Pancreas (tissue), 10 donors: ENCODE measurements at places on chromosomes 5 and 9. TPM values are rescaled to one million over a fixed set of nuclear protein-coding genes. Genes with fewer than 3 reads are reported as not detected.

The NAIP gene
- total RNA-seq, result 14.4 TPM

GRCh38 chr9:750249-750967 is 91.1 kb upstream of the DMRT1 start:
- DNase-seq, result no peak

DNA sequence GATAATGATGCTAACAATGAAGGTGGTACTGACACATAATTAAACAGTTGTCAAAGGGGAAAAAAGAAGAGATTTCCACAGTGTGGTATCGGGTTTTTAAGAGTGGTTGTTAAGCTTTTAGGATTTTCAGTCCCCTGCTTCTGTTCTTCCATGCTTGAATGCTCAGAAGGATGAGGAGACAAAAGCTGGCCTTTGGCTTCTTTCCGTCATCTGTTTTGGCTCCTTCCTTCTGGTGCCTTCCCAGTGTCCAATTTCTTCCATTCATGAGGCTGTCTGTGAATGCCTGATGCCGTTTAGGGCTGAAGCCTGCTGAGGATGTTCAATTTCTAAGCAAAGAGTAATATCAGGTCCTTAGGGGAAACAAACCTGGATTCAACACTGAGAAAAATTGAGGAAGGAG is 179.6 kb upstream of the GLRA1 start:
- DNase-seq, result no peak

DNA sequence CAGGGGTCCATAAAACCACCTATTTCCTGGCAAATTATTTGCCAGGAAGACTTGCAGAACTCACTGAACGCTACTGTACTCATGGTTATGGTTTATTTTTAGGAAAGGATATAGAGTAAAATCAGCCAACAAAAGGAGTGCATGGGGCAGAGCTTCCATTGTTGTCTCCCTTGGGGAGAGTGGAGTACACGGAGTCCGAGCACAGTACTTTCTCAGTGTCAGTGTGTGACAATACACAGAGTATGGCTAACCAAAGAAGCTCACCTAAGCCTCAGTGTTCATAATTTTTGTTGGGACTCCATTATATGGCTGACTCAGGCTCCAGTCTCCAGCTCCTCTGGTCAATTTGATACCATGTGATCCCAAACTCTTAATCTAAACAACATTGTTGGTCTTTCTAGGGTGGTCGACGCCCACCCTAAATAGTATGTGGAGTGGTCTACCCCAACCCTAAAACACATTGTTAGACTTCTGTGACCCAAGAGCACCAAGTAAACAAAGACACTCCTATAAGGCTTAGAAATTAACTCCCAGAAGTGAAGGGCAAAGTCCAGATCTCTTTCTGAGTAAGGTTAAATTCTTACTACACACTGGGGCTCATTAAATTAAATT is 74.9 kb downstream of the SLC44A1 start:
- DNase-seq, result no peak

DNA sequence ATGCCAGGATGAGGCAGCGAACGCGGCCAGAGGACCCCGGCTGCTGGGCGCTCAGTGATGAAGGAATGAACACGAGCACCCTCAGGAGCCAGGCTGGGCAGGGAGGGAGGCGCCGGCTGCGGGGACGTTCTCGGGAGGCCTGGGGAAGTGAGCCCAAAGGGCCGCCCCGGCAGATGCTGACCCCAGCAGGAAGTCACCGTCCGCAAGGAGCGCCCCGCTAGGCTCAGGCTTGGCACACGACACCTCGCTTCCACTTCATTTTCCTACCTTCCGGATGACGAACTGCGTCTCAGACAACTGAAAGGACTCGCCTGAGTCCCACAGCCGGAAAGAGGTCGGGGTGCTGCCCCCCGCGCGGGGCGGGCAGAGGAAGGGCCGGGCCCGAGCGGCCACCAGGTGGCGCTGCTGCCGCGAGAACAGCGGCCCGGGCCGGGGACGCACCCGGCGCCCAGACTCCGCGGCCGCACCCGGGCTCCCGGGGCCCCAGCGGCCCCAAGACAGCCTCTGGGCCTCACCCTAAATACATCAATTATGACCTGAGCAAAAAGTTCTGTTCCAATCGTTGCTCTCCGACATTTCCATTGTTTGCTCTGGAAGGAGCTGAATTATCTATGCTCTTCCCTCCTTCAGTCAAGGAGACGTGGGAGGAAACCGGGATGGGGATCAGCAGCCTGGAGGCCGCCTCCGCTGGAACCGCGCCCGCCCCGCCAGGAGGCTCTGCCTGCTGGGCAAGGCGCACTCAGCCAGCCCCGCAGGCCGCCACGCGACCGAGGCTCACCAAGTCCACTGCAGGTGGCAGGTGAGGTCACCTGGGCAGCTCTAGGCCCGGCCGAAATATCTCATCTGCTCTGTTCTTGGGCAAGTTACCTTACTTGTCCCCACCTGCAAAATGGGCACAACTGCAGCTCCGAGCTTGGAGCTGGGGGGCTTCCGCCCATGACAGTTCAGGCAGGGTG is 107.0 kb downstream of the ZNF354C start:
- peak; percentile 40 for DNase-seq

DNA sequence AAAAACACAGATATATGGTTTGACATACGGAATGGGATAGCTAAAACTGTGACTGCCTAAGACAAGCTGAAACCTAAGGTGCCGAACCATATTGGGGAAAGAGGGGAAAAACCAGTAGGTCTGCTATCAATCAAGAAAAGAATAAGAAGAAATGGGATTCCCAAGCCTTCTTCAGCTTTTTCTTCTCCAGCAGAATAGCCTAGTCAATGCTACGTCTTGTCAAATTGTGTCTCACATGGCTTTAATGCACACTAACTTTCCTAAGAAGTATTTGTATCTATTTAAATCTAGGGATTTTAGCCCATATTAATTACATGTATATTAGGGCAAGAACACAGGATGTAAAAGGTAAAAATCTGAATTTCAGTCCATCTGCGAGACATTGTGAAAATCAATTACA is 797 bp upstream of the FBXO38 start:
- DNase-seq, result no peak

- DNase-seq, result no peak
Measured at GRCh38 chr9:127209220-127209619, 55.4 kb upstream of the GARNL3 start.

The NIPAL4 gene
- not detected for total RNA-seq

- DNase-seq, result no peak
Measured at GRCh38 chr9:23850690-23851629, 24.9 kb upstream of the ELAVL2 start.

- DNase-seq, result no peak
Measured at GRCh38 chr9:6893350-6894131, 135.8 kb downstream of the KDM4C start.

- DNase-seq, result no peak
Measured at GRCh38 chr5:106974272-106974671, 696.5 kb downstream of the EFNA5 start.
